AG04450 (cell line): ENCODE measurements at places on chromosomes 4 and X.
A peak's percentile ranks its signal among the peaks of the same experiment; 100 is the strongest.

GRCh38 chr4:145820407-145820806, 118.2 kb downstream of the ZNF827 start:
- no peak for DNase-seq

GRCh38 chrX:136147976-136148375, 643 bp downstream of the FHL1 start:
- no peak for DNase-seq

GRCh38 chrX:31376408-31377022, 304.7 kb upstream of the FTHL17 start:
- no peak for DNase-seq

DNA sequence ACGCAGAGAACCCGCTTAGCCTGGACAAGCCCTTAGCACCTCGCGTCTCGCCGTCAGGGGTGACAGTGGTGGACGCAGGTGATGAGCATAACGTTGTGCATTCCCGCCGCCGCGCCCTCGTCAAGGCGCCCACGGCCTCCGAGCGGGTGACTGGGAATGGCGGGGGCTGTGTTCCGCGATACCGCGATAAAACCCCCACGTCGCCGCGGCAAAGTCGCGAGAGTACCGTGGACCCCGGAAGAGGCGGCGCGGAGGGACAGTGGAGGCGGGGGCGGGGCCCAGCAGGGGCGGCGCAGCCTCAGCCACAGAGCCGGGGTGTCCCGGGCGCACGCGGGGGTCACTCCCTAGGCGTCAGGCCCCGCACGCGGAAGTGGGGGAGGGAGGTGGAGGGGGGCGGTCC, 53.8 kb downstream of the ZFYVE28 start:
- DNase-seq: no peak

GRCh38 chr4:147492761-147493160, 11.9 kb downstream of the EDNRA start:
- peak; percentile 58 for DNase-seq

DNA sequence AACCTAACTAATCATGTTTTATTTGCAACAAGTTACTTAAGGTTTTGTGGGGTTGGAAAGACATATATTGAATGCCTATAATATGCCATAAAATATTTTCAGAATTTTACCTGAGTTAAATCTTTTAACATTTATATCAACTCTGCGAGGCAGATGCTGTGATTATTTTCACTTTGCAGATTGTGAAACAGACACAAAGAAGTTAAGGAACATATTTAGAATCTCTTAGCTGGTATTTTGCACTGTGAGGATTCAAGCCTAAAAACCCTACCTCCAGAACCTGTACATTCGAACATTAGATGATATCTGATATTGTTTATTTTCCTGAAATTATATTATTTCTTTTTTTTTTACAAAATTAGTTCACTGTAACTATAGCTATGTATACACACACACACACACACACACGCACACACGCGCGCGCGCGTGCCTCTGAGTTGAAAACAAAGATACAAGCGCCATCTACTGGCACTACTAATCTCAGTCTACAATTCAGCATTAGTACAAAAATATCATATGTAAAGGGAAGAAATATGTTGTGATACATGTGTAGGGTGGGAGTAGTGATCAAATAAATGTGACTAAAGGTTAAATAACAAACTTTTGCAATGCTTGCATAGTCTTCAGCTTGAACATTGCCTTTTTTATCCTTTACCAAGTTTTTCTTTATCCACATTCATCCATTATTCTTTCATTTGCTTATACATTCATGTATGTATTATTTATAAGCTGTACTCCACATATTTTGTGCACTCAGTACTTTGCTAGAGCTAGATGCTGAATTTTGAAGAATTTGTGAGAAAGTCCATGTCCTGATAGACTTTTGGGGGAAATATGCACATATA, 61.5 kb downstream of the ANXA10 start:
- peak; percentile 61 for DNase-seq

- no peak for DNase-seq
Observed at GRCh38 chr4:100708776-100709175, 191.0 kb upstream of the EMCN start.

DNA sequence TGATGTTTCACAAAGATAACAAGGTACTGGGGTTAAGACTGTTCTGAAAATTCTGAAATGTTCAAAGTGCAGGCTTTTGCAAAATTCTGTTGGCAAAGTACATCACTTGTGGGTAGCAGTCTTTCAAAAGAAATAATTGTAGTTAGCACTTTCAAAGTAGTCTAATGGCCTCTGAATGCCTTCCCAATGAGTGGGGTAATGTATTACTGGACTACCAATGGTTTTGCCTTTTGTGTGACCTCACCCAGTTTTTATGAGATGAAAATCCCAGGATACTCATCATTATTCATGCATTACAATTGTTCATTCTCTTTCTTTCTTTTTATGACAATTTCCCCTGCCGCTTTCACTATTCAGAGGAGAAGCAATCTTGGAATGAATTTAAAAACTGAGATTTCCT, 686.1 kb downstream of the GLUD2 start:
- no peak for DNase-seq

DNA sequence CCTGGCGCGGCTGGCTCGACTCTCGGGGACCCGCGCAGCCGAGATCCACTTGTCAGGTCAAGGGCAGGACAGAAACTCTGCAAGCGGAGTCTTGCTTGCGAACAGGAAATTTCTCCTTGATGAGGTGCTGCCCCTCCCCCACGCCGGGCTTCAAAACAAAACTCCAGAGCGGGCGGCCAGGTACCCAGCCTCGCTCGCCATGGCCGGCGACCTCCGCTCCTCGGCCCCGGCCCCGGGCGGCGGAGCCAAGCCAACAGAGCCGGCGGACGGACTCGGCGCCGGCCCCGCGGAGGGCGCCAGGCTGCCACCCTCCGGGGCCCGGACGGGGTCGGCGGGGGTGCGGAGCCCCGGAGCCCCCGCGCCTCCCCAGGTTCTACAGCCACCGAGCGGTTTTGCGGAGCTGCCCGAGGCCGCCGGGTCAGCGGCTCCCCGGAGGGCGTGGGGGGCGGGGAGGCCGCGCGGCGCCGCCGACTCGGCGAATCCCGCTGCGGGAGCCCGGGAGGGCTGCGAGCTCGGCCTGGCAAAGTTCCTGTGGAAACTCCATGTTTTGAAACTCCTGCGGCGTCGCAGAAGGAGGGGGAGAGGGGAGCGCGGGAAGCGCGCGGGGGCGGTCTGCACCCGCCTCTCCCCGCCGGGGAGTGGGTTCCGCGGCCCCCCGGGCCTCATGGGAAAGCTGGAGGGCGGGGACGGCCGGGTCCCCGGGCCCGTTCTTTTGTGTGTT, 11.7 kb upstream of the BCOR start:
- DNase-seq: no peak

DNA sequence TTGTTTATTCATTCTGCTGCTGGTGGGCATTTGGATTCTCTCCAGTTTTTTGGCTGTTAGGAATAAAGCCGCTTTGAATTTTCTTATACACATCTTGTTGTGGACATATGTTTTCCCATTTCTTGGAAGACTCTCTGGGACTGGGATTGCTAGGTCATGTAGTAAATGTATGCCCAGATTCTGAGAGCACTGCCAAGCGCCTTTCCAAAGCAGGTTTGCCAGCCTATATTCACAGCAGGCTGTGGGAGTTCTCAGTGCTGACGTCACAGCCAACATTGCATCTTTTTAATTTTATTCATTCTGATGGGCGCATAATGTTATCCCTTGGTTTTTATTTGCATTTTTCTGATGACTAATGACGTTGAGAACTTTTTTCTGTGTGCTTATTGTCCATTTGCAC, 24.1 kb downstream of the TMEM271 start:
- no peak for DNase-seq

GRCh38 chrX:6599230-6599860, 64.4 kb upstream of the VCX3A start:
- DNase-seq: no peak

GRCh38 chrX:40420899-40421729, 159.7 kb upstream of the ATP6AP2 start:
- DNase-seq: no peak

DNA sequence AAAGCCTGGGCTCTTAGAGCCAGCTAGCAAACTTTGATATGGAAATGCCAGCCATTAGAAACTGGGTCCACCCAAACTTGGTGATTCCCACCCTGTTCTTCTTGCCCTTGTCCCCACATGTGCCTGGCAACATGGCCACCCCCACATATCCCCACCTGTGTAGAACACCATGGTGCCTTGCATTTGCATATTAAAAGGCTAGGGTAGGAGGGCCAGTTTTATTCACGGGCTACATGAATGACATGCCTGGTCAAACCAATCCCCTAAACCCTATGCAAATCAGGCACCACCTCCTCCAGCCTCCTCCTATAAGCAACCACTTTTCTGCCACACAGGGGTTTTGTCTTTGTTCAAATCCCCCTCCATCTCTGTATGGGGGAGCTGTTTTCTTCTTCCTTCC, 104.9 kb downstream of the CLNK start:
- no peak for DNase-seq

DNA sequence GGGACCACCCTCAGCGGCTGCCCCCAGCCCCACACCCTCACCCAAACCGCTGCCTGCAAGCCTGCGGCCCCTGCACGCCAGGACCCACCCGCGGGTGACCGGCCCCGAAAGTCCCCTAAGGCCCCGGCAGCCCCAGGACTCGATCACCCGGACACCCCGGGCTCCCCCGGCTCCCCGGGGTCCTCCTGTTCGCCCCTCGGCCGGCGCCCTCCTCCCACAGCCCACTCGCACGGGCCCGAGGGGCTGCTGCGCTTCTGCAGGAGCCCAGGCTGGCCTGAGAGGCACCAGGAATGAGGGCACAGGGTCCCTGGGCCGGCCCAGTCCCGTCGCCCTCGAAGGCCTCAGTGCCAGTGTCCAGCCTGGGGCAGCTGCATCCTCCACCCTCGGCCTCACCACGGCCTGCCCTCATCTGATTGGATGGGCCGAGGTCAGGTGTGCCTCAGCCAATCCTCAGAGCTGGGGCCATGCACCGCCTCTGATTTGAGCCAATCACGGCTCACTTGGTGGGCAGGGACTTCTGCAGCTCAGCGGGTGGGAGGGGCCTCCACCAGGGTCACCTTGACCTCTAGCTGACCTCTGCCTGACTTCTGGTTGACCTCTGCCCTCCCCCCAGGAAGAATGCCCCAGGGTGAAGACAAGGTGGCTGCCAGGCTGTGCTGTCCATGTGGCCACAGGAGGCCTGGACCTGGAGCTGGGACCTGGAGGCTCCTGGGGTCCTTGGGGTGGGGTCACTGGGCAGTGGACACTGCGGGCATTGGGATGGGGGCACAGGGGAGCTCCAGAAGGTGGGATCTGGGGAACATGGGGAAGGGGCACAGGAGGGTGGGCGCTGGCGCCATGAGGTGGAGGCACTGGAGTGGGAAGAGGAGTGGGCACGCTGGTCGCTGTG, 97.6 kb upstream of the NKX1-1 start:
- no peak for DNase-seq

- DNase-seq: no peak
Observed at GRCh38 chr4:74217365-74217764, 59.4 kb downstream of the MTHFD2L start.

- DNase-seq: no peak
Observed at GRCh38 chrX:8987672-8988250, 46.2 kb downstream of the FAM9B start.

- DNase-seq: no peak
Observed at GRCh38 chr4:5746250-5746649, 35.2 kb downstream of the EVC start.

DNA sequence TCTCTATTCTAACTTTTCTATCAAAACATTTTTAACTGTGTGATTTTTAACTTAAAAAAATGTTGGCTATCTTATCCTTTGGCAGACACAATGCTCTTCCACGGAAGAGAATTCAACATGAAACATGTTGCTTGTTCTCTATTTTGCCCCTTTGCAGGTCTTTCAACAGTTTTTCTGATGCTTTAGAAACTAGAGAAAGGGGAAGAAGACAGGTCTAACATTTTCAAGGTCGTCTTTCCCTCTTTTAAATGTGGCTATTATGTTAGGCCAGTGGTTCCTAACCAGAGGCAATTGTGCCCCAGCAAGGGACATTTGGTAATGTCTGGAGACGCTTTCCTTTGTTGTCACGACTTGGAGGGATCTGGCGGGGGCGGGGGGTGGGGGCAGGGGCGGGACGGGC, 95.0 kb downstream of the SH3KBP1 start:
- no peak for DNase-seq

- DNase-seq: peak; percentile 73
Observed at GRCh38 chr4:184538023-184538599, 63.8 kb upstream of the IRF2 start.

- DNase-seq: no peak
Observed at GRCh38 chr4:153465615-153466080, 512 bp upstream of the TMEM131L start.

DNA sequence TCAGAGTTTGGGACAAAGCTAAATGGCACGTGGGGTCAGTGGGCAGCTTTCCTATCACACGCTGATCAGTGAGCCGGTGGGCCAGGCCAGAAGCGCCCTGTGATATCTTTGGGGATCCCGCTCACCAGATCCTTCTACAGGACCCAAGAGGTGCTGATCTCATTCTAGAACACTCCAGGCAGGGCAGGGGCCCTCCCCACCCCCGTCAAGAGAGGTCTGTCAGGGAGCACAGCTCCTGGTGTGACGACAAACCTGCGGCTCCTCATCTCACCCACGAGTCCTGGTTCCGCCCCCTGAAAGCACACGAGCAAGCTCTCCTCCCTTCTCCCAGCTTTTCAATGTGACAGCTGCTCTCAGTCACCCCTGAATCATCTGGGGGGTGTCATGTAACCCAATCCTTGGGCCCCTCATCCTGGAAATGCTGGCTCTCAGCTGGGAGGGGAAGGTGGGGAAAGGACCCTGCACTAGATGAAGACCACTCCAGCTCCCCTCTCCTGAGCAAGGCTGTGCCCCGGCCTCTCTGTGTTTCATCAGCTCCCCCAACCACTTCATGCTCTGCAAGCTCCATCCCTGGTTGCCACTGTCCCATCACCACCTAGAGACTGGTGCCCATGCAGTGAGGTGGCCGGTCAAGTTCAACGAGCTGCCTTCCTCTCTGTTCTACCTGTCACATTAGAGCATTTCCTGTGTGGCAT, 4.6 kb downstream of the HCFC1 start:
- DNase-seq: no peak

- DNase-seq: no peak
Observed at GRCh38 chr4:2804973-2805501, 12.2 kb downstream of the SH3BP2 start.

DNA sequence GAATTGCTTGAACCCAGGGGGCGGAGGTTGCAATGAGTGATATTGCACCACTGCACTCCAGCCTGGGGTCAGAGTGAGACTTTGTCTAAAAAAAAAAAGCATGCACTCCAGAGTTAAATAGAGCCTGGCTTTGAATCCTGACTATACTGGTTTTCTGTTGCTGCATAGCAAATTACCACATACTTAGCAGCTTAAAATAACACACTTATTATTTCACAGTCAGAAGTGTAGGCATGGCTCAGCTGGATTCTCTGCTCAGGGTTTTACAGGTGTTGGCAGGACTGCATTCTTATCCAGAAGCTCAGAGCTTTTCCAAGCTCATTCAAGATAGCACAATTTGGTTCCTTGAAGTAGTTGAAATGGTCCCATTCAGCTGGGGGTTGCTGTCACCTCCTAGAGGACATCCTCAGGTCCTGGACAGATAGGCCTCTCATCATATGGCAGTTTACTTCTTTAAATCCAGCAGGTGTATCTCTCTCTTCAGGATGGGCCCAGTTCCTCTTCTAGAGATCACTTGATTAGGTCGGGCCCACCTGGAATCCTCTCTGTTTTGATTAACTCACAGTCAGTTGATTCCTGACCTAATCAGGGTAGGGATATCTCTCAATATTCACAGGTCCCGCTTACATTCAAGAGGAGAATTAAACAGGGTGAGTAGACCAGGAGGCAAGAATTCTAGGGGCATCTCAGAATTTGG, 26.8 kb downstream of the DOCK11 start:
- DNase-seq: no peak

GRCh38 chrX:132085786-132086185, 42.0 kb downstream of the FRMD7 start:
- DNase-seq: no peak

- DNase-seq: no peak
Observed at GRCh38 chr4:165780735-165781134, 92.3 kb upstream of the TLL1 start.
